ENCODE measurements at places on chromosomes 1 and 21.

GRCh38 chr1:78469576-78469975 is 21.2 kb upstream of the PTGFR start:
- no peak for DNase-seq

DNA sequence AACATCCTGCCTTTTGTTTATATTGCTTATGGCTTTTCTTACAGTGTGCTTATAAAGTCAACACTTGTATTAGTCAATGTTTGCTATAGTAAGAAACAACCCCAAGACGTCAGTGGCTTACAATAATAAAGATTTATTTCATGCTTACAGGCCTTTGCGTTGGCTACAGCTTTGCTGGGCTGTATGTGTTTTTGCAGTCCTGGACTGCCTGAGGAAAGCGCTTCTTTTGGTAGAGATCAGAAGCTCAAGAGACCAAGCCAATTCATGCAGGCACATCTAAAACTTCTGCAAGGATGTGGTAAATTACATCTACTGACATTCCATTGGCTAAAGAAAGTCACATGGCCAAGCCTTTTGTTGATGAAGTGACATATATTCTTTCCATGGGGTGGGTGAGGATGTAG is 17.5 kb upstream of the PRKAA2 start:
- no peak for DNase-seq

- peak; percentile 34 for DNase-seq
Observed at GRCh38 chr1:11320153-11320936, 47.3 kb downstream of the UBIAD1 start.

GRCh38 chr1:158049853-158050252 is 56.4 kb downstream of the KIRREL1 start:
- DNase-seq: no peak

DNA sequence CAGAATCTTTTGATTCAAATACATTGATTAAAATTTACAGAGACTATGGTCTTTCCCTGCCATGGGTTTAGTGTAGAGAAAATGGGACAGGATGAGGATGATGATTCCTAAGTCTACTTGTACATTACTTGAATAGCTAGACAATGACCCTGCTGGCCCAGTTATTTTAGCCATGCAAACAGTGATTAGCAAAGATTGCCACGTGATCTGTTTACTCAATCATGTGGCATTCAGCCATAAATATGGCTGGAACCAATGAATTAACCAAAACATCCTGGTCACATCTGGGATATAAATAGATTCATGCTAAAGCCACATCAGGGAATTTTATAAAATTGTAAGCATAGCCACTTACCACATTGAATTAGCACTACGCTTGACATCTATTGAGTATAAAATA is 167.3 kb downstream of the PBX1 start:
- no peak for DNase-seq

GRCh38 chr1:51686450-51686849 is 69.6 kb downstream of the OSBPL9 start:
- no peak for DNase-seq

DNA sequence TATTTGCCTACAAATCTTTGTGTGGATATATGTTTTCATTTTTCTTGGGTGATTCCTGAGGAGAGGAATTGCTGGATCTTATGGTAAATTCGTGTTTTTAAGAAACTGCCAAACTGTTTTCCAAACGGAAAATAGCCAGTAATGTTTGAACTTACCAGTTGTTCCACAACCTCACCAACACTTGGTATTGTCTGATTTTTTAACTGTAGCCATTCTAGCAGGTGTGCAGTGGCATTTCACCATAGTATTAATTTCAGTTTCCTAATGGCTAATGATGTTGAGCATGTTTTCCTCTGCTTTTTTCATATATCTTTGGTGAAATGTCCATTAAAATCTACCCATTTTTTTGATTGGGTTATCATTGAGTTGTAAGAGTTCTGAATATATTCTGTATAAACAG is 56.6 kb downstream of the RPS6KC1 start:
- DNase-seq: no peak

DNA sequence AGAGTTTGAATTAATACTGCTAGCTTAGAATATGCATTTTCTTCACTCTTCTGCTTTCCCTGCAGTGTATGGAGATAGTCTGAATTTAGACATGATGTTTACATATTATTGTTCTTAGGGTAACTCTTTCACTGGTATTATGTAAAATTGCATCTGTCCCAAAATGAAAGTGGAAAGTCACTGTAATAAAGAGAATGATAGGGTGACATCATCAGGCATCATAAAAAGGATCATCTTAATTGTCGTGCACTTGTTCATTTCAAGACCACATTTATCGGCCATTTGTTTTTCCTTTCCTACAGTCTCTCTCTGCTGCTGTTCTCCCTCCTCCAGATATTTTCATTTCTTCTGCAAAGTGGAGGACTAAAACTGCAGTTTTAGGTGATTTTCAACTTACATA is 61.9 kb upstream of the ZNF281 start:
- no peak for DNase-seq

GRCh38 chr1:117096951-117097408 is 24.6 kb downstream of the TRIM45 start:
- DNase-seq: no peak

- DNase-seq: no peak
Observed at GRCh38 chr1:221076391-221076811, 197.2 kb downstream of the HLX start.

Measured in activated CD8-positive, alpha-beta memory T cell treated with anti-CD3 and anti-CD28 coated beads for 48 hours (primary cell).